ENCODE measurements at places on chromosomes 4 and X.

DNA sequence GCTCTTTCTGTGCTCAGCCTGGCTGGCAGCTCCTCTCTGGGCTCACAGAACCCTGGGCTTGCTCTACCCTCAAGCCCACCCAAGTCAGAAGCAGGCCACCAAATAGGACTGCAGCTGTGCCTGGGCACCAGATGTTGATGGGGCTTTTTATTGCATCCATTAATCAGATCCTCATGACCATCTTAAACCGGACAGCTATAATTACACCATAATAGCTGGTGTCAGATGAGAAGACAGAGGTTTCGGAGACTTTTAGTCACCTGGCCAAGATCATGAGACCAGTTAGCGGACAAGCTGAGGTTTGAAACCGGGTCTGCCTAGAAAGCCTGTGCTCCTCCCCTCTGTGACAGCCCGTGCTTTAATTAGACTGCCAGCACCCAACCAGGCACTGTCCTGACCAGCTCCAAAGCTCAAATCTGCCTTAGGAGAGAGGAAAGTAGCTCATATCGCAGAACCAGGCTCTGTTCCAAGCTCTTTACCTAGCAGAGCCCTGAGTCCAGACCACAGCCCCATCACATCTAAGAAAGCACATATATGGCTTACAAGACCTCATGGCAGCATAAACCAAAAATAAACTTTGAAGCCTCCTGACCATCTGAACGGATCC, 88.9 kb downstream of the JAKMIP1 start:
- no peak for DNase-seq

- DNase-seq = no peak
These were observed 36.9 kb downstream of the RP2 start for GRCh38 chrX:46873746-46874145.

- peak; percentile 28 for DNase-seq
These were observed at the start of gene ARX for GRCh38 chrX:25015486-25016360. ARX (minus strand) TSS chrX:25015965; CDS start chrX:25015737, 228 bp downstream.

GRCh38 chr4:141957416-141957815, 321.0 kb downstream of the IL15 start:
- DNase-seq = no peak
